Endodermal cell (in vitro differentiated cells): ENCODE measurements at places on chromosomes 11 and 22.

DNA sequence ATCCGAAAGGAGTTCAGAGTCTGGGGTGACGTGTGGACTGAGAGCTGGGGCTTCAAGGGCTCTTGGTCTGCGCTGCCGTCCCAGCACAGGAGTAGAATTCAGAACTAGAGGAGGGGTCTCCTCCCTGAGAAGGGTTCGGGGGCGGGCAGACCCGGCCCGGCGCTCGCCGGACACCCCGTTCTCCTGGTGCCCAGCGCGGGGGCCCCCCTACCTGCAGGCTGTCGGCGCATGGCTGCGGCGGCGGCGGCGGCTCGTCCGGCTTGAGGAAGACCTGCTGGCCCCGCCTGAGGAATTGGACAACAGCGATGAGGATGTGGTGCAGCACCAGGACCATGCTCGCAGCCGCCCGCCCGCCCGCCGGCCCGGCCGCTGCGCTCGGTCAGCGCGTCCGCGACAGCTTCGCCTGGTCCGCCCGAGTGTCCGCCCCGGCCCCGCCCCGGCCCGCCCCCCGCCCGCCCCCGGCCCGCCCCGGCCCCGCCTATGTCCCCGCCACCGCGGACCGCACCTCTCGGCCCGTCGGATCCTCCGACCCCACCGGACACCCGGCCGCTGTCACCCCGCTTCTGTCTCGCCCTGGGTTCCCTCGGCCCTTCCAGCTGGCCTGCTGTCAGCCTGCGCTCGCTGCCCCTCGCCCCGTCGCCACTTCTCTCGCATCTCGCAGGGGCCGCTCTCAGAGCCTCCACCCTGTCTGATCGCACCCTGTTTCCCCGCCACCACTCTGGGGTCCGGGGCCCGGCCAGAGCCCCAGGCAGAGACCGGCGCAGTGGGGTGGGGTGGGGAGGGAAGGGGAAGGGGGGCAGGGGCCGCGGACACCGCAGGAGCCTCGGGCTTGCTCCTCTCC is 32.0 kb downstream of the PDE2A start:
- DNase-seq, result peak; percentile 84

DNA sequence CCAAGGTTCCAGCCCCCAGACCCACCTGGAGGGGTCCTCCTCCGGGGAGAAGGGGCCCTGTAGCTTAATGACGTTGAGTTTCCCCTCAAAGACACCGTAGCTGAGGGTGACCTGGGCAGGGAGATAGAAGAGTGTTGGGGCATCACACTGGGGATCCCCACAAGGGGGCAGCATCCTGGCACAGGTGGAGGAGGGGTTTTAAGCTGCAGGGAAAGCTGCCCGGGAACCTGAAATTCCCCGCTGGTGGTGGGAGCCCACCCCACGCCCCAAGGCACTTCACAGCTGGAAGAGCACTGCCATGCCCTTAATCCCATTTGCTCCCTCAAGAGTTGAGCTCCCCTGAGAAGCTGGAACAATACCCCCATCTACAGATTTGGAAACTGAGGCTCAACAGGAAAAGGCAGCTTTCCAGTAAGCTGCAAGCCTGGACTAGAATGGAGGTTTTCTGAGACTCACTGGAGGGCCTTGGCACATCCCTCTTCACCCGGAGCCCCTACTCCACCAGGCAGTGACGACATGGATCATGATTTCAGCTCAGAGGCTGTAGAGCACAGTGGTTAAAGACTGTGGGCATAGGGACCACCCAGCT is 13.7 kb downstream of the MFNG start:
- peak; percentile 87 for DNase-seq

DNA sequence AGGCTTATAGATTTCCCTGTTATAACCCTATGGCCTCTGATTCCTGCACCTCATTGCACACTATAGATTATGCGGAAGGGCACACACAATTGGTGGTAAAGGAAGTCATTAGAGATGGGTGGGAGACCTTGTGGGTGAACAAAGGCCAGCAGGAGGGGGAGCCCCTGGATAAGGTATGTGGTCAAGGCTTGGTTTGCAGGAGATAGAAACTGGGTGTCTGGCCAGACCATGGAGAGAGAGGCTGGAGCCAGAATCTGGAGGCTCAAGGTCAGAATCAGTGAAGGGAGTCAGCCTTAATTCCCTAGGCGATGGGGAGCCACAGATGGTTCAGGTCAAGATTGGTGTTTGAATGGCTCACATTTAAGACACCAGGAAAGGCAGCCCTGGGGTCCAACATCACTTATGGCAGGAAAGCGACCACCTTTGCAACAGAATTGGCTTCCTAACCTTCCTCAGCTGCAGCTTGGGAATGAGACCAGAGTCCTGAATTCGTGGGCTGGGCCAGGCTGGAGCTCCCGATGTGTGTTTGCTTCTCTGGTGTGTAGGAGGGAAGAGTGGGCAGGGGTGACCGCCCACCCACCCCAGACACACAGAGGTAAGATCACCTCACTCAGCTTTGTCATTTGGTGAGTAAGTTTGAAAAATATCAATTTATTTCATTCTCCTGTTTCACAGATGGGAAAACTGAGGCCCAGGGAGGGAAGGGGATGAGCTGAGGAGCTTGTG is 22.7 kb upstream of the SCUBE1 start:
- DNase-seq, result no peak

- DNase-seq, result peak; percentile 59
Measured at GRCh38 chr11:123061403-123062157, at the start of gene HSPA8. TSS of gene HSPA8 (minus strand) at chr11:123062136. CDS start at chr11:123061324, 812 bp downstream.

GRCh38 chr11:11312738-11313137 is 40.3 kb downstream of the CSNK2A3 start:
- no peak for DNase-seq

DNA sequence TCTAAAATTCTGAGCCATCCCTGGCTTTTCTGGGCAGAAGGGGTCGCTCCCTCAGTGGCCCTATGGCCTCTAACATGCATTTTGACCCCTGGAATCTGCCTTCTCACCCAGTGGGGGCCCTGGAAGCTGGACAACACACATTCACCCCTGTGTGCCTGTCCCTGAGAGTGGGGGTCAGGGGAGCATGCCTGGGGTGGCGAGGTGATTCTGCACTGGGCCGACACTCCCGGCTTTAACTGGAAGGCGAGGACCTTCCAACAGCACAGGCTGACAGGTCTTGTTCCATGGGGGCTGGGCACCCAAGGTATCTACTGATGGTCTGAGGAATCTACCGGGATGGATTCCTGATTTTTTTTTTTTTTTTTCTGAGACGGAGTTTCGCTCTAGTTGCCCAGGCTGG is 10.7 kb downstream of the PPM1F start:
- DNase-seq, result no peak

- no peak for DNase-seq
Measured at GRCh38 chr11:128472128-128473089, 114.9 kb downstream of the ETS1 start.

- no peak for DNase-seq
Measured at GRCh38 chr22:45689211-45689610, 17.6 kb downstream of the ATXN10 start.
